ENCODE measurements at places on chromosomes 5 and 9.

GRCh38 chr9:127742435-127743088 is 7.5 kb upstream of the TOR2A start:
- DNase-seq, result peak; percentile 73

DNA sequence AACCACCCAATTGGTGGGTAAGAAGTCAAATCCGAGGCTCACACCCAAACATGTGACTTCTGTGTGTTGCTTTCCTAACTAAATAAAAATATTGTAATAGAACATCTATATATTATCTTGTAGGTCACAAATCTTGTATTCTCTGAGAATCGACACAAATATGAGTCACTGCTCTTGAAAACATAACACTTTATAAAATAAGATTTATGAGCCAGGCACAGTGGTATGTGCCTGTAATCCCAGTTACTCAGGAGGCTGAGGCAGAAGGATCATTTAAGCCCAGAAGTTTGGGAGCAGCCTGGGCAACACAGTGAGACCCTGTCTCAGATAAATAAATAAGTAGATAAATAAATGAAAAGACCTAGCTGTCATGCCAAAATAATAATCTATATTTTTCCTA is 624.1 kb downstream of the ANXA1 start:
- DNase-seq, result no peak

- no peak for DNase-seq
These were observed 1649.8 kb downstream of the EFNA5 start for GRCh38 chr5:106020894-106021293.

DNA sequence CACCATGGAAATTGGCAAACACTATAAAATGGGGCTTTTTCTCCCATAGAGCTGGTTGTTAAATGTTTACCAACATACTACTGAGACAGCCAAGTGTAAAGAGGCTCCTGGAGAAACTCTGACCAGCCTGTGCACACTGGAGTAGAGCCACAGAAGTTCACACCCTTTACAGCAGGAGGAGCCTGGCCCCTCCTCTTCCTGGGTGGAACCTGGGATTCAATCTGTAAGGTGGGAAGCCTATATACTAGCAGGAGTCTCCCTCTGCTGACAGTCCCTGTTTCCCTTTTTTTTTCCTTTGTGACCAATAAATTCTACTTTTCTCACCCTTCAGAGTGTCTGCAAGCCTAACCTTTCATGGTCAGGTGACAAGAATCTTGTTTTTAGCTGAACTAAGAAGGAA is 10.4 kb upstream of the SLC30A5 start:
- no peak for DNase-seq

GRCh38 chr9:328453-328852 is 113.8 kb downstream of the DOCK8 start:
- DNase-seq, result no peak

DNA sequence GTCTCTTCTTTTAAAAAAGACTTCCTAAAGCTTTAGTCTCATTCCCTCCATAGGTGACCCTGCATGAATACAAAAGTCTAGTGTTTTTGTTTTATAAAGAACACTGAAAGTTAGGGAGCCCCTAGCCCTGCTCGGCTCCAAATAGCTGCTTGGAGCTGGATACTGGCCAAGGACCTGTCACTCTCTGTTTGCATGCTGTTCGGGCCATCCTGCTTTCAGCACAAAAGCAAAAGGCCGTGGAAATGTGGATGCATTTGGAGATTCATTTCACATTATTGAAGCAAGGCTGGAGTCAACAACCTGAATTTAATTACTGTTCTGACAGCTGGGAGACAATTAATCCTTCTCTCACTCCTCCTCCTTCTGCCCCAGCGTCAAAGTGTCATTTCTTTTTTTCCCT is 151.7 kb upstream of the NMUR2 start:
- no peak for DNase-seq

- peak; percentile 41 for DNase-seq
These were observed 1.9 kb upstream of the IL13 start for GRCh38 chr5:132655821-132656773.

DNA sequence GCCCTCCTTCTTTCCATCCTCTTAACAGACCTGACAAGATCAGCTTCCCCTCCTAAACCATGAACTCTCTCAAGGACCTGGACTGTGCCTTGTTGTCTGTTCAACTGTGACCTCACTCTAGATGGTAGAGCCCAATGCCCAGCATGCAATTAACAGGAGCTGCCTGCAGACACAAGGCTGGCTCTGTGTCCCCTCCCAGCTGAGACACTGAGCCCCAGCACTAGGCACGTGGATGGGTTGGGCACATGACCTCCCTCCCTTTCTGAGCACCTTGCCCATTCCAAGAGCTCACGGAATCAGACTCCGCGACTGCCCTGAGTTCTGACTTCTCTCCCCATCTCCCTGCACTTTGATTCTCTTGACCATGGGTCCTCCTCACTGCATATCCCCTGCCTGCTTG is 93.5 kb upstream of the LRRTM2 start:
- no peak for DNase-seq

- no peak for DNase-seq
These were observed 28.0 kb downstream of the TNIP1 start for GRCh38 chr5:151052836-151053235.

- no peak for DNase-seq
These were observed 7.2 kb upstream of the TMEFF1 start for GRCh38 chr9:100465761-100466160.

DNA sequence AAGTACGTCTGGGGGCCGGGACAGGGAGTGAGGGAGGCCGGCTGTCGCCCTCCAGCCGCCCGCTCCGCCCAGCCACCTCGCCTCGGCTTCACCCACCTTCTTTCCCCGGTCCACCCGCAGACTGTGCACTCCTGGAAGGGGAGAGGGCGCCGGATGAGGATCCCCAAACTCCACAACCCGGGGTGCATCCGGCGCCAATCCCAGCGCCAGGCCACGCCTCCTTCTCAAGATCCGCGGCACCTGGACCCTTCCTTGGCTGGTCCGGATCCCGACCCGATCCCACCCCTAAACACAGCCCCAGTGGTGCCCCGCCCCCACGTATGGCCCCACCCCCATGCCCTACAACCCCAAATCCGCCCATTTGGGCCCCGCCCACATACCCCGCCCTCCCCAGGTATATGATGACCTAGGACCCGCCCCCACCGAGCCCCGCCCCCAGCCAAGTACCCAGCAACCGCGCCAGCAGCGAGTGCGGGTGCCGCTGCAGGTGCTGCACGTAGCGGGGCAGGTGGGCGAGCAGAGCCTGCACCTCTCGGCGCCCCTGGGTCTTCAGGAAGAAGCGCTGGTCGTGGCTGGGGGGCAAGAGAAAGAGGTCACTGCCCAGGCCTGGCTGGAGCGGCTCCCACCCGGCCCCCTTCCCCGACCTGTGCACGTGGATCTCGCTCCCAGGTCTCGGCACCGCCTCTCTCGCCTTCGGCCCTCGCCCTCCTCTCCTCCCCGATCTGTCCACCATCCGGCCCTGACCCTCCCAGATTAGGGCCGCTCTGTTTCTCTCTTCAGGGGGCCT is 3.2 kb downstream of the PIP5KL1 start:
- DNase-seq, result no peak

DNA sequence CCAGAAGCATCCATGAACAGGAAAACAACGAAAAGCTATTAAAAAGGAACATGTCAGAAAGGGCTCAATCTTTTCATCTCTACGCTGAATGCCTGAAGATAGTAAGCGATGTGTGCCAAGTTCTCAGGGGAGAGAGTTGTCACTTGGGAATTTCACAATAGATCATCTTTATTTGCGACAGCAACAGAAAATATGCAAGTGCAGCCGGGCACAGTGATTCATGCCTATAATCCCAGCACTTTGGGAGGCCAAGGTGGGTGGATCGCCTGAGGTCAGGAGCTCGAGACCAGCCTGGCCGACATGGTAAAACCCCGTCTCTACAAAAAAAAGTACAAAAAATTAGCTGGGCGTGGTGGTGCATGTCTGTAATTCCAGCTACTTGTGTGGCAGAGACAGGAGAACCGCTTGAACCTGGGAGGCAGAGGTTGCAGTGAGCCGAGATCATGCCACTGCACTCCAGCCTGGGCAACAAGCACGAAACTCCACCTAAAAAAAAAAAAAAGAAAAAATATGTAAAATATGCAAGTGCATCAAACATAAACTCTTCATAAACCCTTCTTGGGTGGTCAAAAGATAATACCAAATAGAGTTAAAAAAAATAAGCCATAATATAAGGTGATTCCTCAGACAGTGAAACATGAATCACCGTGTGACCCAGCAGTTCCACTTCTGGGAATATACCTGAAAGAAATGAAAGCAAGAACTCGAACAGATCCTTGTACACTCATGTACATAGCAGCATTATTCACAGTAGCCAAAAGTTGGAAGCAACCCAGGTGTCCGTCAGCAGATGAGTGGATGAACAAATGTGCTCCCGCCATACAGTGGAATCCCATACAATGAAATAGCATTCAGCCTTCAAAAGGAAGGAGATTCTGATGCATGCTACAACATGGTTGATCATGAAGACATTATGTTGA is 16.2 kb downstream of the SFXN1 start:
- peak; percentile 39 for DNase-seq

GRCh38 chr5:6158974-6159831 is 219.1 kb downstream of the MED10 start:
- peak; percentile 97 for DNase-seq

DNA sequence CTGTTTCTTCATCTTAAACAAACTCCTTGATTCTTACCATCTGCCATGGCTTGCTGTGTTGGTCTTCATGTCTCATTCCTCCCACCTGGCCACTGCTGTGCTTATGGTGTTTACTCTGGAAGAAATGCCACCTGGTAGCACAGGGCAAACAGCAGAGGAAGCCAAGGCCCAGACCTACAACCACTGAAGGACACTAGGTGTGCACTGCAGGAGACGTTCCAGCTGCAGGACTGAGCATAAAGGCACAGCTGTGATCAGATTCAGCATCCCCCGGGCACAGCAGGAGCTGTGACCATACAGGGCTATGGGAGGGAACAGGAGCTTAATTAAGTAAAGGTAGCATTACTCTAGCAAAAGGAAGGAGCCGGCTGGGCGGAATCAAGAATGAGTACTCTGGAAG is 12.6 kb upstream of the GNAQ start:
- no peak for DNase-seq

DNA sequence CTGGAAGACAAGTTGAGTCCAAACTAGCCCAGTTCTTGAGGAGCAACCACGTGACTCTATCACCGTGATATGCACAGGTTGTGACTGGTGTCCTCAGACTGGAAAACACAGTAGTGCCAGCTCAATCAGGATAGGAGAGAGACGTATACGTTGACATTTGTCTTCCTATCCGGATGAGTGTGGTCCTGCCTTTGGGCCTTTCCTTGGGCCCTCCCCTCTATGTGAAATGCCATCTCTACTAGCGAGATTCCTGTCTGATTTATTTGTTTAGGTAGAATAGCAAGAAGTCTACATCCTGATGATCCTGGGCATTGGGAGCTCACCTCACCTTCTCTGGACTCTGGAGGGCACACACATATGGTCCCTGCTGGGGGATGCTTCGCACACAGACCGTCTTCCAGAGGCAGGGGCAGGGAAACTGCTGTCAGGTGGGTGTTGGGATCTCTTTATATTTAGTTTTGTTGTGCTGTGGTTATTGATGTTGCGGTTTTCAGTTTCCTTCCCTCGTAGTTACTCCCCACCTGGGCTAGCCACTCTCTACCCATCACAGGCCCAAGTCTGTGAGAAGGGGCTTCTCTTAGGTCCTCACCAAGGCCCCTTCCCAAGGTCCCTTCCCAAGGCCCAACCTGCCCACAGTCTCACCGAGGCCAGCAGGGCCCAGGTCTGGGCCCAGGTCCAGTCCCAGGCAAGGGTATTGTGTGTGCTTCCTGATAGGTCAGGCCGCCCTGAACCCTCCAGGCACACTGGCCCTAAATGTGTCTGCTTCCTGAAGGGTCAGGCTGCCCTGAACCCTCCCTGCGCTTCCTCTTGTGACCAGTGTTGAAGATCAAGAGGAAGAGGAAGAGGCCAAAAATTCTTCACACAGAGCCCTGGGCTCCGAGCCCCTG is 19.0 kb upstream of the SPINK4 start:
- DNase-seq, result no peak

DNA sequence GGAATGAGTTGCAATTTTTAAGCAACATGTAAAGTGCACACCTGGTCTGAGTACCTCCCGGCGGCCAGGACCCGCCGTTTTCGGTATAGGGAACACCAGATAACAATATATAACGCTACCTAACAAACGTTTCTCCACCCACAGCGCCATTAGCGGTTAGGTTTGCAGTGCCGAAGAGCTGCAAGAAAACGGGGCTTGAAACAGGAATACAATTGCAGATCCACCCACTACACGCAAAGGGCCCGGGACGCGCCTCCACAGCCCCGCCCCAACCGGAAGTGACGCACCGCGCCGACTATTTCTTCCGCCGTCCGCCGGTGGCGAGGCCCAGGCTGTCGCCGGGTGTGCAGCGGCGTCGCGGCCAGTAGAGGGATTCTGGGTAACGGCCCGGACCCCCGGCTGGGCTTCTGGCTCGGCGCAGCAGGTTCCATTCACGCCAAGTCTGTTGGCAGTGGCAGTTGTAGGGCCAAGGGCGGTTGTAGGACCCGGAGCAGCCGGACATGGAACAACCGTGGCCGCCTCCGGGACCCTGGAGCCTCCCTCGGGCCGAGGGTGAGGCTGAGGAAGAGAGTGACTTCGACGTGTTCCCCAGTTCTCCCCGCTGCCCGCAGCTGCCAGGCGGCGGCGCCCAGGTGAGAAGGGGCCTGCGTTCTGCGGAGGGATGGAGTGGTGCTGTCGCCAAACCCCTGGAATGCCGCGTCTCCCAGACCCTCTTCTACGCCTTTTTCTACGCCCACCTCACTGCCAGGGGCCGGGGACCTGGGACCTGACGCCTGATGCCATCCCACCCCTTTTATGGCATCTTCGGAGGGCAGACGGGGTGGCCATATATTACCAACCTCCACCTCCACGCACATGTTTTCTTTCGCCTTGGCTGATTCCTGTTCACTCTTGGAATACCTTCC is at the start of gene CDC37L1:
CDC37L1 (plus strand) TSS at position 302 of the 905 bp plus-strand sequence; CDS start at position 501, 199 bp downstream.
- peak; percentile 96 for DNase-seq

- DNase-seq, result no peak
These were observed 343.0 kb downstream of the RAB3C start for GRCh38 chr5:58925627-58926540.

DNA sequence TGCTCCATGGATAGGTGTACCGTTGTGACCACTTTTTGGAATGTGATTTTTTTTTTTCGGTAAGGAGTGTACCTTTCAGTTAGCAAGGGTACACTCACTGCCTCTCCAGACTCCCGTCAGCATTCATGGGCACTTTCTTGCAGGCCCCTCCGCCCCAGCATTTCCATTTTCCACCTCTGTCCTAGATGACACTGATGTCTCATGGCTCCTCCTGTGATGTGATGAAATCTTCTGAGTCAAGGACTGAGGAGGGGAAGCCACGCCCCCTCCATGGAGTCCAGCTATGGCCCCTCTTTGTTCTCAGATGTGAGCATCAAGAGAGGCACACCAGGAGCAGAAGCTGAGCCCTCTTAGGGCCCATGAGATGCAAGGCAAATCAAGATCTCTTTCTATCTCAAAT is 61.8 kb downstream of the CTSL start:
- no peak for DNase-seq

- DNase-seq, result peak; percentile 69
These were observed 444.6 kb downstream of the ZNF608 start for GRCh38 chr5:124301850-124302249.
